ELR (cell line): ENCODE measurements at places on chromosomes 1 and 21.

DNA sequence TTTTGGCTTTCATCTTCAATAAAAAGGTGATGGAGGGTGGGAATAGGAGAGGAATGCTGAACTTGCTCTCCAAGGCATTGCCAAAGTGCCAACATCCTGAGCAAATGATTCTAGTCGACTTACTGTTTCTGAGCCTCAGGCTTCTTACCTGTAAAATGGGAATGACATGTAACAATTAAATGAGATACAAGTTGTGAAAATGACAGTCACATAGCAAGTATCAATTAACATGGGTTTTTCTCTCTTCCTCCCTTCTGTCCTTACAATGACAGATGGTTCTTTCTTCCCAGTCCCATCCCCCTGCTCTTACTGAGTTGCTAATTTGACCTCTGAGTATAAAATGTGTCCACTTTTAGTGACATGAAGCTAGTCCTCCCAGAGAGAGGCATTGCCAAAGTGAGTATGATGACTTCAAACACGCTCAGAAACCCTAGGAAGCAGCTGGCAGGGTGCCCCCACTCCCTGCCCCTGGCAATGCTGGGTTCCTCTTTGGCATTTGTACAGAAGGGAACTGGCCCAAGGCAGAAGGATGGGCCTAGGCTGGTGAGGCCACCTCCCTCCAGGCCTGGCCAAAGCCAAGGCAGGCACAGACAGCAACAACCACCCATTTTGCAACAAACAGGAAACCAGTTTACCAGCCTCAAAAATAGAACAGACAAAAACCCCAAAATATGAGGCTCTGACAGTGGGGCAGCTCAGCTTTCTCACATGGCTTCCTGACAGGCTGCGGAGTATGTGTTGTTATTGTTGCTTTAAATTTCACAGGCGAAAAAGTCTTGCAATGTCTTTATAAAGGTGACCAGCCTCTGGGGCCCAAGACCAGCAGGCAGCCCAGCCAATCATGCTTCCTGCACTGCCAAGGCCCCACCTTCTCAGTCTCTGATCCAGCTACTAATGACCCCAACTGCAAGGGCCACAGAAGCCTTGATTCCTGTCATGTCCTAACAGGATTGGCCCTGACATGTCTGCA is 115.9 kb downstream of the HIVEP3 start:
- DNase-seq = no peak

GRCh38 chr1:234619794-234620247 is 9.8 kb upstream of the IRF2BP2 start:
- DNase-seq = no peak

DNA sequence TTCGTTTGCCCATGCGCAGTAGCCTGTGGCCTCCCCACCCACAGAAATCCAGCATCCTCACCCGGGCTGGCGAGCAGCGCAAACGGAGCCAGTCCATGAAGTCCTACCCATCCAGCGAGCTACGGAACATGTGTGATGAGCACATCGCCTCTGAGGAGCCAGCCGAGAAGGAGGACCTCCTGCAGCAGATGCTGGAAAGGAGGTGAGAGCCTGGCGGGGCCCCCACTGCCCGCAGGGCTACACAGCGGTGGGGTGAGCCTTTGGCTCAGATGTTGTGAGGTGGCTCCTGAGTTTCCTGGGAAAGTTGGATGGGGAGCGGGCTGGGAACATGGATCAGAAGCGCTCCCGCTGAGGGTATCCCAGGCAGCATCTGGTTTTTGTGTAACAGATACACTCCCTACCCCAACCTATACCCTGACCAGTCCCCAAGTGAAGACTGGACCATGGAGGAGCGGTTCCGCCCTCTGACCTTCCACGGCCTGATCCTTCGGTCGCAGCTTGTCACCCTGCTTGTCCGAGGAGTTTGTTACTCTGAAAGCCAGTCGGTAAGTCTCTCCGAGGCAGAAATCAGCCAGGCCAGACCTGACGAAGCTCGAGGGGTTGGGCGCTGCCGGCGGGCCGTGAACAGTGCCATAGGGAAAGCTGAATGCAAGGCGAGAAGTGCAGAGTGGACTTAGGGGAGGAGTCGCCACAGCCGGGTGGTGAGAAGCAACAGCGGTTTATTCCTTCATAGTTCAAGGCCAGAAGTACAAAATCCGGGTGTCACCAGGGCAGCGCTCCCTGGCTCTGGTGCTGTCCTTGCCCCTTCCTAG is 10.4 kb downstream of the NPPA start:
- DNase-seq = no peak

- DNase-seq = no peak
These were observed 53.3 kb upstream of the SEC16B start for GRCh38 chr1:178023181-178023618.

DNA sequence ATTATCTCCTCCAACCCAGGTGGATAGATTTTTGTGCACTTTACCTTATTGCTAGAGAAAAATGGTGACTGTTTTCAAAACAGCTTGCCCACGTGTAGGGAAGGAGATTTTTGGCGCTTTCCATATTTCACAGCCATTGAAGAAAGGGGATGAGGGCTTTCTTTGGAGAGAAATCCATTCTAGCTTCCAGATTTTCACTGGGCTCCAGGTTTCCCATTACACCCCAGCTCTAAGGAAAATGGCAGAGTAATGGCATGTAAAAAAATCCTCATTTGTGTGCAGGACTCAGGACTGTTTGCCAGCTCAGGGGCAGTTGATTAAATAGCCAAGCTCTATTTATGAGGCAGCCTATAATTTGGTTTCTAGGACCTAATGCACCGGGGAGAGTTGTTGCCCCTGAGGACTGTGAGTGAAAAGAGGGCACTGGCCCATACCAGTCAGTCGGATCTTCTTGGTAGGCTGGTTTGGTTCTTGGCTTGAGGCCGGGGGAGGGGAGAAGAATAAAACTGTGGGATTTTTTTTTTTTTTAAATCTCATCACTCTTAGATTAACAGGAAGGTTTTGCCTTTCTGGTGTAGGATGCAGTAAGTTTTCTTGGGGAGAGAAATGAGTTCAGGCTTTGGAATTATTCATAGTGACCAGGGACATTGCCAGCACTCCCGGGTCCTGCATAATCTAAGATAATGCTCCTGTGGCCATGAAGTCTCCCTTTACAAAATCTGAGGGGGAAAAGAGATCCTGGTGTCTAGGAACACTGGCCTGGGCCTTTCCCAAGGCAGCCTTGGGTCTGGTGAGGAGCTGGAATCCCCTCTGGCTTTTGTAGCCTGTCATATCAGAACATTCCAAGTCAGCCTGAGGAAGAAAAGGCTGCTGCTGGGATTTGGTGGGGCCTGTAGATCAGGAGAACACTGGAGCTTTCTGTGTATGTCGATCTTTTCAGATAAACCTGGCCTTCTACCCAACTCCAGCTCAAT is 1.9 kb upstream of the ARID1A start:
- DNase-seq = peak; percentile 31

DNA sequence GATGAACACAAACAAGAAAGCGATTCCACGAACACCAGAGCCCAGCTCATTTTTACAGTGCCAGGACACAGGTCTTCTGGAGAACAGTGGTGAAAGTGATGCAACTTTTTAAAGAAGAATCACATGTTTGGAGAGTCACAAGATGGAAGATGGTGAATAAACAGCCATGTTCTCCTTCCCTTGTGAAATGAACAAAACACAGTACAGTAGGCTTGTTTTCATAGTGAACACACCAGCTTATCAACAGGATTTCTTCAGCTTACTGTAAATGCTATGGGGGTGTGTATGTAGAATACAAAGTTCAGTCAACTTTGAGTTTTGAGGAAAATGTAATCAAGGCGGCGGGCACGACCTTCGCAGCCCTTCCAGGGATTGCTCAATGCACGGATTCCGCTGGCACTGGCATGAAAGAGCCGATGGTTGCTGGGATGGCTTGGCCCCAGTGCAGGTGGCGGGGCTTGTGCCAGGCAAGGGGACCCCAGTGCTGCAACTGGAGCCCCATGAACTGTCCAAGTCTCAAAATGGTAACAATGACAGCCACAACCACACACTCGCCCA is 9.7 kb downstream of the TMPRSS3 start:
- DNase-seq = no peak

GRCh38 chr1:93813076-93813475 is 65.9 kb downstream of the DNTTIP2 start:
- peak; percentile 65 for DNase-seq

- peak; percentile 96 for DNase-seq
These were observed 89.7 kb upstream of the RUNX1 start for GRCh38 chr21:35138665-35139381.

DNA sequence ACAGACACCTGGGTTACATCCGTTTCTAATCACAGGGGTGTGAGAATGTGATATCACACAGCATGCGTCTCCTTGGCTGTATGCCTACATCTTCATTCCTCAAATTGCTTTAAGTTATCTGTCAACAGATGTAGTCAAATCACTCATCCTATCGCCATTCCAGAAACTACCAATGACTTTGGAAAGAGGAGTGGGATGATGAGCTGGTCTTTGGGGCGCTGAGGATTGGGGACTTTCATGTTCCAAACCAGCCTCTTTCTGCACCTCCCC is 104.8 kb downstream of the NAV1 start:
- no peak for DNase-seq
